ENCODE measurements at places on chromosomes 5 and 9. TPM values are rescaled to one million over a fixed set of nuclear protein-coding genes. Genes with fewer than 3 reads are reported as not detected.

DNA sequence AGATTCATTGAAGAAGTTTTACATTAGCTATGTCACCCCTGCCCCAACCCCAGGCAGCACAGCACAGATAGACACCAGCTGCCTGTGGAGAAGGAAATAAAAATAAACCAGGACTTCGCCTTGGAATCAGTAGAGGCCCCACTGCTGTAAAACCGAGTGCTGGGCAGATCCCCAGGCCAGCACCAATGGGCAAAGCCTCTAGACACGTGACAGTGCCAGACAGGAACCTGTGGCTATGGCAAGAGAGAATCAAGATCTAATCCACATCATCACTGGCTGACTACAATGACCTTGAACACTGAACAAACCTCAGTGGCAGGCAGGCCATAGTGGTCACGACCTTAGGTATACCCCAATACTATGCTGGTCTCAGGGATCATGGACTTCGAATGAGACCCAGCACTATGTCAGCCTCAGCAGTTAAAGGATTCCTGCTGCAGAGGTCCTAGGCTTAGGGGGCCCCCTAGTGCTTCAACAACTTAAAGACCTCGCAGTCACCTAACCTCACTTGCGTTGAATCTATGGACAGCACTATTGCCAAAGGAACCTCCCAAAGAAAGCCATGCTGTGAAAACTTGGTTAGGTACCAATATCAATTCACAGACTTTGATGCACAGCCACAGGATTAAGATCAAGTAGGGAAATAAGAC, 2118.6 kb upstream of the C9orf72 start:
- no peaks in the 10 kb centered on the region for H3K4me1 ChIP-seq
- no peaks in the 10 kb centered on the region for H3K36me3 ChIP-seq

DNA sequence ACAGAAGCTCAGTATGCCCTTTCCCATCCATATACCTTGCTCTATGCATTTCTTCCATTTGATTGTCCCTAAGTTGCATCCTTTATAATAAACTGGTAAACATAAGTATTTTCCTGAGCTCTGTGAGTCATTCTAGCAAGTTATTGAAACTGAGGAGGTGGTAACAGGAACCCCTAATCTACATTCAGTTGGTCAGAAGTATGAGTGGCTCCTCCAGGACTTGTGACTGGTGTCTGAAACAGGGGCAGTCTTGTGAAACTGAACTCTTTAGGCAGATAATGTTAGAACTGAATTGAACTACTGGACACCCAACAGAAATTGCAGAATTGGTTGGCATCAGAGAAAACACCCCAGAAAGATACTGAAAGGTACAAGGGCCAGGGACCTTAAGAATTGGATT, 133.1 kb upstream of the POU5F2 start:
- H3K27me3 ChIP-seq, result no peaks in the 10 kb centered on the region
- no peak for DNase-seq
- no peaks in the 10 kb centered on the region for H3K4me1 ChIP-seq
- H3K4me3 ChIP-seq, result no peak overlapping the region

DNA sequence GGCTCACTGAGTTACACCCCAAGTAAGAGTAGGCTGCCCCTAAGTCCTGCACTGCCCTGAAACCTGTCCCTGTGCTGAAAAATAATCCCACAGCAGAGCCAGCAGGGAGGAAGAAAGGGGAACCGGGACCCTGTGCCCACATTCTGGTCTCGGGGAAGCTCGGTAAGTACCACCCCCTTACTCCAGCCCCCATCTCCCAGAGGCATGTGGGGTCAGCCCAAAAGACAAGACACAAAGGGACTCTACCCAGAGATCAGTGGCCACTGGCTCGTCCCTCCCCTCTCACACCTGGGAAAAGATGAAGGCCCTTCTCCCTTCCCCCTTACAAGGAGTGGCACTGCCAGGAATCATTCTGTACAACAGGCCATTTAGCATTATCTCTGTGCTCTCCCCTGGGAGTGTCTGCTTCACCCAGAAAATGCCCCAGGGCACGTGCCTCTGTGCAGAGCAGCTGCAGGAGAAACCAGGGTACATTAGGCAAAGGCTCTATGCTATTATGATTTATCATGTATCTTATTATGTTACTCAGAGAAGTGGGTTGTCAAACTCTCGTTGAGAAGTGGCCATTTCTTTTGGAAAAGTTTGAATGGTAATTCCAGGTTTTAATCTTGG, 71.3 kb downstream of the NDFIP1 start:
- DNase-seq, result no peak
- H3K27me3 ChIP-seq, result no peaks in the 10 kb centered on the region
- H3K4me1 ChIP-seq, result no peaks in the 10 kb centered on the region
- H3K4me3 ChIP-seq, result no peak overlapping the region

GRCh38 chr9:77945798-77946197, 85.8 kb downstream of the GNAQ start:
- H3K27ac ChIP-seq, result no peak overlapping the region
- no peaks in the 10 kb centered on the region for H3K27me3 ChIP-seq
- H3K4me1 ChIP-seq, result peaks cover 7% of the 10 kb centered on the region
- no peak overlapping the region for H3K4me3 ChIP-seq

DNA sequence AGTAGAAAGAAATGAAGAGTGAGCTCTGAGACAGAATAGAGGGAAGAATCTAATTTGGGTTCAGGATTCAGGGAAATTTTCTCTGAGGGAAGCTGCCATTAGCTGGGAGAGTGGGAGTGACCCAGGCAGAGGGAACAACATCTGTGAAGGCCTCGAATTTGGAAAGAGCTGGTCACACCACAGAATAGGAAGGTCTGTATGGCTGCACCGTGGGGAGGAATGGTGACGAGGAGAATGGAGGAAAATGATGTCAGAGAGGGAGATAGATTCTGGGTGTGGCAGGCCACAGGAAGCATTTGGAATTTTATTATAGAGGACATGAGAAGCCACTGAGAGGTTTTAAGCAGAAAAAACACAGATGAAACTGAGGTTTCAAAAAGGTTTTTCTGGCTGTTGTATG, 98.5 kb downstream of the MAMDC2 start:
- H3K4me3 ChIP-seq, result no peak overlapping the region
- H3K36me3 ChIP-seq, result no peaks in the 10 kb centered on the region
- H3K27me3 ChIP-seq, result no peaks in the 10 kb centered on the region
- H3K4me1 ChIP-seq, result no peaks in the 10 kb centered on the region

DNA sequence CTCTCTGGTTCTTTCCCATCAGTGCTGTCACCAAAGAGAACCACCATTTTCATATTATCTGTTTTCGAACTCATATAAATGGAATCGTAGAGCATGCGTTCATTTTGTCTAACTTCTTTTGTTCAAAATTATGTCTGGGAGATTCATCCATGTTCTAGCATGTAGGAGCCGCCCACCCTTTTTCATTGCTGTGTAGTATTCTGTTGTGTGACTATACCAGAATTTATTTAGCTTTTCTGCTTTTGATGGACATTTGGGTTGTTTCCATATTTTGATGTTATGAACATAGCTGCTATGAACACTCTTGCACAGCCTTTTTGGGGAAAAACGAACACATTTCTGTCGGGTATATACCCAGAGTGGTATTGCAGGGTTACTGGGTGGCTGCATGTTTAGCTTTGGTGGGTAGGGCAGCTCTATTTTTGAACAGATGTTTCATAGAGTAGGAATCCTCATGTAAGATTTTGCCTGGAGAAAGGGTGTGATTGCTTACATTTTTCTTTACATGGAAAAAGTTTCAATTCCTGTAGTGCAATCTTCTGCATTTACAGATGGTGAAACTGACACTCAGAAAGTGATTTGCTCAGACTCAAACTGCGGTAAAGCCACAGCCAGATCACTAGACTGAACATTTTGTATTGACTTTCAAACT, 100.2 kb upstream of the IL12B start:
- H3K36me3 ChIP-seq, result no peaks in the 10 kb centered on the region
- no peak overlapping the region for H3K27ac ChIP-seq
- H3K4me3 ChIP-seq, result no peak overlapping the region
- H3K4me1 ChIP-seq, result no peaks in the 10 kb centered on the region
- DNase-seq, result no peak

OBP2B gene
- total RNA-seq, result 35.2 TPM

TGFBI gene
- 41.7 TPM for total RNA-seq
